ENCODE measurements at places on chromosomes 3 and 15. TPM values are rescaled to one million over a fixed set of nuclear protein-coding genes. Genes with fewer than 3 reads are reported as not detected.

SLC22A13 gene
- 0.59 TPM for total RNA-seq

GRCh38 chr15:58240191-58240932 is 102.2 kb downstream of the AQP9 start:
- no peaks in the 10 kb centered on the region for H3K27me3 ChIP-seq
- H3K4me3 ChIP-seq: no peak overlapping the region
- no peak for DNase-seq
- no peaks in the 10 kb centered on the region for H3K36me3 ChIP-seq
- H3K27ac ChIP-seq: peak overlapping the region; percentile 38

DNA sequence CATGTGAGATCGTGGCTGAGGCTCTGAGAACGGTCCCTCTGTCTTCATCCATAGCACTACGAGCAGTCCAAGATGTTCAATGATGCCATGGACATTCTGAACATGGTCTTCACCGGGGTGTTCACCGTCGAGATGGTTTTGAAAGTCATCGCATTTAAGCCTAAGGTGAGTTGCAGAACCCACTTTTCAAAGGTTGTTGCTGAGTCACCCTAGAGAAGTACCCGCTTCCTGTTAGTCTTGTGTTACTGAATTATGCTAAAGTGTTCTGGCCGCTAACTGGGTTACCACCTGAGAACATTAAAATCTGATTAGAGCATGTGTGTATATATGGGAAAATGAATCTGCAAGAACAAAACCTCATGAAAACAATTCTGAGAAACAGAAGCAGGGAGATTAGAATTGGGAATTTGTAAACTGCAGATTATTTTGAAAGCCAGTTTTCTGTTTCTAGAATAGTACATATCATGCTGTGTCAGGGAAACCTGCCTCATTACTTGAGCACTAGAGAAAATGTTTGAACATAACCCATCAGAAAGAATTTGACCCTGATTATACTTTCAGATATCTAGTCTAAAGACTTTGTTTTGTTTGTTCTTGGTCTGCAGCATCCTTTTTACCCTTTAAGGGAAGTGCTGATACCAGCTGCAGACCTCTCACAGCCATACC is 92.6 kb downstream of the CHDH start:
- no peaks in the 10 kb centered on the region for H3K27me3 ChIP-seq
- DNase-seq: no peak
- H3K36me3 ChIP-seq: no peaks in the 10 kb centered on the region
- H3K4me1 ChIP-seq: no peaks in the 10 kb centered on the region
- H3K27ac ChIP-seq: no peak overlapping the region

UTS2B gene
- not detected for total RNA-seq

TRPM7 gene
- 66.2 TPM for total RNA-seq

- no peak for DNase-seq
- H3K4me3 ChIP-seq: no peak overlapping the region
- H3K27ac ChIP-seq: no peak overlapping the region
- no peaks in the 10 kb centered on the region for H3K27me3 ChIP-seq
Measured at GRCh38 chr3:28841441-28841840, 439.4 kb upstream of the RBMS3 start.
